Activated T-cell treated with anti-CD3 and anti-CD28 coated beads for 4 hours (primary cell): ENCODE measurements at places on chromosomes 16 and 17.

DNA sequence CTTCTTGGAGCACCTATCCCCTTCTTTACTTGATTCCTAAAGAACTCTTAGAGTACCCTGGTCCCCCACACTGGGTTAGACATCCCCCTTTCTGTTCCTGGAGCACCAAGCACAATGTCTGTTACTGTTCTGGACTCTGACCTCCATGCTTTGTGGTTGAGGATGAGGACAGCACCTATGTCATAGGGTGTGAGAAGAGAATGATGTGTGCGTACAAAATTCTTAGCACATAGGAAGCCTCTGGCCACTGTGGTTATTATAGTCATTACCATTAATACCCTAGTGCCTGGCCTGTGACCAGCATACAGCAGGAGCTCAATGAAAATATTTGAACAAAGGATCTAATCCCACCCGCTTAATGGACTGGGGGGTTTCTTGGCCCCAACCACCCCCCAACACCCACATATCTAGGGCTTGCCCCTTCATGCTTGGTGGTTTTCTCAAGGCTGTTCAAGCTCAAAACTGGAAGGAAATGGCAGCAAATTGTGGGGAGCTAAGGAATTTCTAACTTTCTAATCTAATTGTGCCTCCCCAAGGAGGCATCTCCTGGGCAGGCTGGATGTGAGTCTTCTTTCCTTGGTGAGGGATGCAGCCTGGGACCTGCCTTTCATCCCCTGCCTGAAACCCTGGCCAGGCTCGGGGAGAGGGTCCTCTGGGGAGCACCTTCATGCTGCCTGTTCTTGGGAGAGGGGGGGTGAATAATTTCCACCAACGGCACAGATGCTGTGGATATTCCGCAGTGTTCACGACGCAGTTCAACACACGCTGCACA is 1.5 kb upstream of the CMIP start:
- no peak for DNase-seq

DNA sequence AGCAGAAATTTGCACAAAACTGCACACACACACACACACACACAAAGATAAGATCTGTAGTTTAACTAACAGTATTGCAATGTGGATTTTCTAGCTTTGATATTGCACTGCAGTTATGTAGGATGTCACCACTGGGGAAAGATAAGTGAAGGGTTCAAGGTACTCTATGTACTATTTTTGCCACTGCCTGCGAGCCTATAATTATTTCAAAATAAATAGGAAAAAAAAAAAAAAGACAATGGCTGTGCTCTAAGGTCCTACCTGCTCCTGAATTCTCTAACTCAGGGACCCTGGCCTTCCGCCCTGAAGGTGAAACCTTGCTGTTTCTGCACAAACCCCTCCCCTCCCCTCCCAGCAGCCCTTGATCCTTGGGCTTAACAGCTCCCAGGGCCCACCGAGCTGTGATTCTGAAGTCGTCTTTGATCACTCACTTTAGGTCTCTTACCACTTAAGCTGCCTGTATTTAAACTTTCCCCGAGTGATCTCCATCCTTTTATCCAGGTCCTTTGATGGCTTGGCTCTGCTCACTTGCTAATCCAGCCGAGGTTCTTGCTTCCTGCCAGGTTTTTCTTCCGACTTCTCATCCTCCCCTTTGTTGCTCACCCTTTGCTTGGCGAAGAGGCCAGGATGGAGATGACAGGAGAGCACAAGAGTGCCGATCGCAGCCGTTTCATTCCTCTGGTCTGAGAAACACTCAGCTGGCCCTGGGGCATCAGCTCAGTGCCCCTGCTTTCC is 37.7 kb downstream of the TMEM114 start:
- no peak for DNase-seq

GRCh38 chr16:66873685-66874055 is 6.6 kb upstream of the PDP2 start:
- no peak for DNase-seq

DNA sequence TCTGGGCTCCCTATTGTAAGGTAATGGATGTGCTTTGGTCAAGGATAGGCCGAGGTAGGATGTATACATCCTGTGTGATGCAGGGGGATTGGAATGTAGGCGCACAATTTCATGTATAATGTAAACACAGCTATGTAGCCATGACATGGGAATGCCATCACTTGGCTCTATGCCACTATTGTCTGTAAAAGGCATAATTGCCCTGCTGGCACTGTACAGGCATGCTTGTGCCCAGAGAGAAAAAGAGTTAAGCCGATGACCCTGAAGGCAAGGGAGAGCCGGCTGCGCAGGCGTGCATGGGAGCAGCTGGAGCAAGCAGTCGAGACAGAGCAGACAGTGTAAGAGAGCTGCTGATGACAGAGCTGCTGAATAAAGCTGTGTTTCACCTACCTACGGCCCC is 212.5 kb upstream of the CPHXL start:
- DNase-seq: no peak

GRCh38 chr17:49708515-49709183 is 885 bp upstream of the SLC35B1 start:
- DNase-seq: no peak

DNA sequence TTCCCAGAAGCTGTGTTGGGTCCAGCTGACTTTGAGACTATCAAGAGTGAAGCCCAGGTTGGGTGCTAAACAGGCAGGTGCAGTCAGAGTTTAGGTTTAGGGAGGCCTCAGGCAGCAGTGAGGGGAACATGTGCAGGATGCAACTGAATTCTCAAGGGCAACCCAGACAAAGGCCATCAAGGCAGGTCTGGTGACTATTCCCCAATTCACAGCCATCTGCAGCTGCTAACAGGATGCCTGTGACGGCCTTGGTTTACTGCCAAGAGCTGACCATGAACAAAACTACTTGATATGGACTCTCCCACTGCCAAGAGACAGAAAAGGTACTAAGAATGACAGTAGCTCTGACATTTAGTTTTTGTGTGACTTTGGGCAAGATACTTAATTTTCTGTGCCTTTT is 45.2 kb upstream of the BCAR1 start:
- DNase-seq: no peak

GRCh38 chr17:59641799-59642484 is 22.2 kb downstream of the CLTC start:
- no peak for DNase-seq

DNA sequence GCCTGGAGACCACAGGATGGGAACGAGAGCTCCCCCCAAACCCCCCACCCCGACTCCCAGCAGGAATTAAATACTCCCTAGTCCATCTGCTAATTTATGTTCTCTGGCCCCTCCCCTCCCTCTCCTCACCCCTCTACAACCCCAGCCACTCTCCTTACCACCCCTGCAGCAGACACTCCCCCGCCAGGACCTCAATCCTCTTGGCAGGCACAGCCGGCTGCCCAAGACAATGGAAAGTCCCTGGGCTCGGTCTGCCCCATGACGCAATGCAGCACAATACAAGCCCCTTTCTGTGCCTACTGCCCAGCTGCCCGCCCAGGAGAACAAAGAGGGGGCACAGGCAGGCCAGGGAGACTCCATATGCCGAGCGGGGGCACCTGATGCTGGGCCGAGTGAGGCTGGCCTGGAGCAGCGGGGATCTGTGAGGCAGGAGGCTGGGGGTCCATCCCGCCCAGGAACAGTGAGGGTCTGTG is 30.3 kb upstream of the CDC42EP4 start:
- DNase-seq: no peak

- peak; percentile 21 for DNase-seq
Measured at GRCh38 chr16:11312718-11313492, 31.8 kb upstream of the PRM1 start.
